ENCODE measurements at places on chromosomes 13 and 19.
A peak's percentile ranks its signal among the peaks of the same experiment; 100 is the strongest.

GRCh38 chr19:5125797-5126497, 157.0 kb downstream of the KDM4B start:
- DNase-seq: no peak

- DNase-seq: no peak
These were observed 25.8 kb downstream of the LDLR start for GRCh38 chr19:11115042-11115441.

DNA sequence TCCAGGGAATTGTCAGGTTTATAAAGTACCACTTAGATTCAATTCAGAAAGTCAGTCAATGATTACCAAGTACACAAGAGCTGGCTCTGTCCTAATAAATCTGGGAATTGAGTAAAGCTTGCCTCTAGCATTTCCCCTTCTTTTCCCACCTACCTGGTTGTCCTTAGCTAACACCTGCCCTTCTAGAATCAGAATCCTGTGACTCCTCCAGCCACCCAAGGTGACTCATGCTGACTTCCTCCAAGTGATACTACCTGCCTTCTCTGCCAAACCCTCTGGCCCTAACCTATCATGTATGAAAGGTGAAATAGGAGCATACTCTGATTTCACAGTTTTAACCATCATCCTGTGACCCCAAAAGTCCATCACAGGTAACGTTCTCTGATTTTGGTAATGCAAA, 151.2 kb downstream of the DIAPH3 start:
- no peak for DNase-seq

GRCh38 chr13:37640499-37640898, 41.9 kb upstream of the POSTN start:
- peak; percentile 84 for DNase-seq

DNA sequence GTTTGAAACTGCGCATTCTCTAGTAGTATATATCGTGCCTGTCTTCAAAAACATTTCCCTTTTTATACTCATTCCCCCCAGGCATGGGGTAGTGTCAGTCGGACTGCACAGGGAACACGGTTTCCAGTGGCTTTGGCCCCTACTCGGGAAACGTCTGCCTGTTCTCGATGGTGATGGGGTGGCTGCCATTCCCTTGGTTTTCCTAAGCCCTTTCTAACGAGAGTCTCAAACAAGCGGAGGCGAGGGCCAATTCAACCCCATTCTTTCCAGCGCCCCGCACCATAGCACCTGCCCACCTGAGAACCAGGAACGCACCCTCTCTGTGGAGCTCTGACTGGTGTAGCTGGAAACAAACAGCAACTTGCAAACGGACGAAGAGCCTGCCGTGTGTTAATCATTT, 127.6 kb downstream of the STK24 start:
- DNase-seq: no peak

DNA sequence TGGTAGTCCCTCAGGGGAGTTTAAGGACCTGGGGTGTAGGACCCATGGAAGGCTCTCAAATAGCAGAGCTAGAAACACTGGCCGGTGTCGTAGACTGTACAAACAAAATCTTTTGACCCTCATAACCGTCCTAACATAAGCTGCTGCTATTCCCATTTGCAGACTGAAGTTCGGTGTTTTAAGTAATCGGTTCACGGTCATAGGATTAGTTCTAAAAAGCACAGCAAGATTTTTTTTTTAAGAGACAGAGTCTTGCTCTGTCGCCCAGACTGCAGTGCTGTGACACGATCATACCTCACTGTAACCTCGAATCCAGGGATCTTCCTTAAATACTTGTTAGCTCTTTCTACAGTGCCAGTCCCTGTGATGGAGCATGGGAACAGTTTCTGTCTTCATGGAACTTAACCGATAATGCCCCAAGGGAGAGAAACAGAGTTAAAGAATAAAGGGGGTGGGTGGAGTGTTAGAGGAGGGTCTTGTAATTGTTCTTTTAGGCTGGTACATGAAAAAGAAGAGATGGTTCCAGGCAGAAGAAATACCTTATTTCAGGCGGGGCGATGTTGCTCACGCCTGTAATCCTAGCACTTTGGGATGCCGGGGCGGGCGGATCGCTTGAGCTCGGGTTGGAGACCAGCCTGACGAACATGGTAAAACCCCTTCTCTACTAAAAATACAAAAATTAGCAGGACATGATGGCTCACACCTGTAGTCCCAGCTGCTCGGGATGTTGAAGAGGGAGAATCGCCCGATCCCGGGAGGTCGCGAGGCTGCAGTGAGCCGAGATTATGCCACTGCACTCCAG, 475 bp upstream of the ZC3H4 start:
- DNase-seq: no peak

- DNase-seq: no peak
These were observed 12.4 kb upstream of the FBL start for GRCh38 chr19:39858541-39858940.

- no peak for DNase-seq
These were observed 401.7 kb downstream of the GPC6 start for GRCh38 chr13:93628136-93628797.

DNA sequence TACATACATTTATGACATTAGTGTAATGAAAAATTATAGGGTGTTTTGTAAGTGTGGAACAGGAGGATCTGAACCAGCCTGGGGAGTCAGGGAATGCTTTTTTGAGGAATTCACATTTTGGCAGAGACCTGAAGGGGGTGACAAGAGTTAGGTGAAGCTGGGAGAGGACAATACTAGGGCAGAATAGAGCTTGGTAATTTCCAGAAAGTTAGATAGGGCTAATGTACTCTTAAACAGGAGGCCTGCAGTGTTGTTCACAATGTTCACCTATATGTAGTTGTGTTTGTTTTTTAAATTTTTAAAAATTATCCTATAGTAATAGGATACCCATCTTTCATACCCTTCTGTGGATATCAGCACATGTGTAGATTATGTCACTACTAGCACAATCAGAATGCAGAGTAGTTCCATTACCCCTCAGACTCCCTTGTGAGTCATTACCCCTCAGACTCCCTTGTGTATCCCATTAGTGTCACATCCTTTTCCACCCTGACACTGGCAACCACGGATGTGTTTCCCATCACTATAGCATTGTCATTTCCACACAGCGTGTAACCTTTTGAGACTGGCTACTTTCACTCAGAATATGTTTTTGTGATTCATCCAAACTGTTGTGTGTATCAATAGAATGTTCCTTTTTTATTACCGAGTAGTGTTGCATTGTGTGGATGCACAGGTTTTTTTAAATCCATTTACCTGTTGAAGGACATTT, 43.1 kb downstream of the PCCA start:
- peak; percentile 96 for DNase-seq

- DNase-seq: peak; percentile 96
These were observed at the start of gene ZNF426 for GRCh38 chr19:9538183-9539058. TSS of gene ZNF426 (minus strand) at chr19:9538645. CDS start at chr19:9536232, 2,413 bp downstream.

GRCh38 chr19:18176367-18177310, 3.0 kb downstream of the IFI30 start:
- no peak for DNase-seq

- DNase-seq: peak; percentile 83
These were observed 2.9 kb upstream of the ZNF304 start for GRCh38 chr19:57348136-57348535.

- DNase-seq: no peak
These were observed 162.1 kb downstream of the PDS5B start for GRCh38 chr13:32748305-32748704.

- DNase-seq: peak; percentile 74
These were observed 1.3 kb downstream of the BICRA start for GRCh38 chr19:47609906-47610894.

DNA sequence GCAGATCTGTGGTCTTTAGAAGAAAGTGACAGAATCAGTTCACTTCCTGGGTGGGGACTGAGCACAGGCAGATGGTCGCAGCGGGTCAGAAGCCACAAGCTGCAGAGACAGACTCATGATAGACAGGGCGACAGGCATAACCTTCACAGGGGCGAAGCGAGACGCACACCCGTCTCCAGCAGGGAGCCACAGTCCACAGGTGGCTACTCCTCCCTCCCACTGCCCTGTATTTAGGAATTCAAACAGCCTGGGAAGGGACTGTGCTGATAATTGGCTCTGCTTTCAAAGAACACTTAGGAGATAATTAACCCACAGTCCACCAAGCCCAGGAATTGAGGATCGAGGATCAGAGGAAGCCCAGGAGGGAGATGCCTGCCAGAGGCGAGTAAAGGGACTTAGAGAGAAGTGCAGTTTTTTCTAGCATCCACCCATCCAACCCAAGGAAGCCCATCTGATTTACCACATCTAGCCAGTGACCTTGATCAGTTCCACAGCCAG, 23.2 kb downstream of the RFX2 start:
- DNase-seq: no peak

DNA sequence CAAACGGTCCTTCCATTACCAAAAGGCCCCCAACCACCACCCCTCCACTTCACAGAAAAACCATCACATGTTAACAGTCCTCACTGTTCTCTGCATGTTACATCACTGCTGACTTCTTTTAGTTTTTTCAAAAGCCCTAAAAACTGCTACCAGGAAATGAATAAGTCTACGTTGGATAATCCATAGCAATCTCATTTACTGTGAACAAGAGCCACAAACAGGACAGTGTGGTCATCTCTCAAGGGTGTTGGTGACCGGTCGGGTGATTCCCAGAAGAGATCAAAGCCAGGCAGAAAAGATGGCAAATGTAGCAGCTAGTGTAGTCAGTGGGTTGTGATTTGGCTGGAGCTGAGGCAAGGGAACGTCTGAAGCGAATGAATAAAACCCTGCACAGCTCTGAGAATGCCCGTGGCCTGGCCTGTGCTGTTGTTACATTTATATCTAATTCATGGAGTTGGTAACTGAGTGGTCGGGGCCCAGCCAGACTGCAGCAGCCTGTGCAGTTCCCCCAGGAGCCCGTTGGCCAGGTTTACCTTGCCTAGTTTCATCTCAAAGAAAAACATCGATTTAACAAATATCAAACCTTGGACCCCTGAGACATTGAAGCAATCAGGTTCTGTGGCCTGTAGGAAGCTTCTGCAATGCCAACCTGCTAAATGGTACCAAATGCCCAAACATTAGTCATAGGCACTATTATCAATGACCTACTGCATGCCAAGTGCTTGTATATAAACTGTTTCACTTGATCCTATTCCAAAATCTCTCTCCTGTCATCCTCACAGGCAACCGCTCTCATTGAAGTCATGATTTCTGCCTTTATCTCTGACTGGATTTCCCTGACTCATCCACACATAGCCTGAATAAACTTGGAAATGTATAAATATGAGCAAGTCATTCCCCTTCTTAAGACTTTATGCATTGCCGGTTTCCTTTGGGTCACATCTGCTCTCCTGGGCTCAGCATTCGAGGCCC, 153.8 kb upstream of the SERP2 start:
- DNase-seq: peak; percentile 48

- DNase-seq: peak; percentile 96
These were observed 420 bp downstream of the ECH1 start for GRCh38 chr19:38831142-38831605.

DNA sequence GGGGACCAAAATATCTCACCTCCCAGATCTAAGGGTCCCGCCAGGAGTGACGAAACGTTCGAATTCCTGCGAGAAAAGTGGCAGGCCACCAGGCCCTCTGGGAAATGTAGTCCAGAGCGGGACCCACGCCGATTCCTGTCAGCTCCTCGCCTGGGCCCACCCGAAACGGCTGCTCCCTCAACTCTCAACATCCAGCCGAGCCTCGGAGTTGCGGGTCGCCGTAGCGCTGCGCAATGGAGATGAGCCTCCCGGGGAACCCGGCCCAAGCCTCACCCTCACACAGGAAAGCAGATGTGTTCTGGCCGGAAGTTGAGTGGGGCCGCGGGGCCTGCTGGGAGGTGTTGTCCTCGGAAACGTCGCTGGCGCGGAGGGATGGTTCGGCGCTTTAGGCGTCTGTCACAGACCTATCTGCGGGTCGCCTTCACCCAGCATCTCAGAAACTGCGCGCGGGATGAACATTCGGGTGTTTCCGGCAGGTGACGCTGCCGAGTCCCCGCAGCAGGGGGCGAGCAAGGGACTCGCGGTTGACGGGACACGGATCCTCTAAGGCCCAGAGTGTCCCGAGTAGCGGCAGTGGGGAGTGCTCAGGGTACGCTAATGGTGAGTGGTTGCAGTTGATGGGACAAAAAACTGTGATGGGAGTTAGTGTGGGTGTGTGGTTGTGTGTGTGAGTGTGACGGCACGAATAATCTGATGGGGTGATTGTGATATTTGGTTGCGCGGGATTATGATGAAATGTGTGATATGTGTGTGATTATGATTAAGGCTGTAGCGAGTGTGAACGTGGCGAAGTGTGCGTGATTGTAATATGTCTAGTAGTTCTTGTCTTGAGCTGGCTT, at the start of the genes ZNF568 and ZNF829:
TSS of gene ZNF568 (plus strand) at position 341 of the 839 bp plus-strand sequence. CDS start 6,439 bp downstream, outside the sequence.
TSS of gene ZNF829 (minus strand) at position 300 of the 839 bp plus-strand sequence. CDS start 1,124 bp downstream, outside the sequence.
- DNase-seq: peak; percentile 95

All from GM23248 (cell line).